Cortex of kidney (tissue), 1 donor: ENCODE measurements at places on chromosomes 2 and 18.

GRCh38 chr2:214830794-214831346, 21.4 kb upstream of the BARD1 start:
- no peak for DNase-seq

DNA sequence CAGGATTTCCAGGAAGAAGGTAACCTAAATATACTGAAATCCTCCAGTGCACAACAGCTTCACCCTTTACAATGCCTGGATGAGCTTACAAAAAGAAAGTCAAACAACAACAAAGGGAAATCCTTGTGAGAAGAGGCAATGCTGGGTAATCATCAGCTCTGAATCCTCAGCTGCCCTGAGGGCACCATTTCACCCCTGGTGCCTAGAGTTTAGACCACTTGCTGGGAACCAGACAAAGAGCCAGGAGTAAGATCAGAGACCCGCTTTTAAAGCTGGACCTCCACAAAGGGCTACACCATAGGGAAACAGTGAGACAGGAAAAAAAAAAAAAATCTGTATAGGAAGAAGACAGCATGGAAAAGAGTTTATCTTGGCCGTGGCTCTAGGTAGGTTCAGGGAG, 97.0 kb downstream of the FOXI3 start:
- no peak for DNase-seq

DNA sequence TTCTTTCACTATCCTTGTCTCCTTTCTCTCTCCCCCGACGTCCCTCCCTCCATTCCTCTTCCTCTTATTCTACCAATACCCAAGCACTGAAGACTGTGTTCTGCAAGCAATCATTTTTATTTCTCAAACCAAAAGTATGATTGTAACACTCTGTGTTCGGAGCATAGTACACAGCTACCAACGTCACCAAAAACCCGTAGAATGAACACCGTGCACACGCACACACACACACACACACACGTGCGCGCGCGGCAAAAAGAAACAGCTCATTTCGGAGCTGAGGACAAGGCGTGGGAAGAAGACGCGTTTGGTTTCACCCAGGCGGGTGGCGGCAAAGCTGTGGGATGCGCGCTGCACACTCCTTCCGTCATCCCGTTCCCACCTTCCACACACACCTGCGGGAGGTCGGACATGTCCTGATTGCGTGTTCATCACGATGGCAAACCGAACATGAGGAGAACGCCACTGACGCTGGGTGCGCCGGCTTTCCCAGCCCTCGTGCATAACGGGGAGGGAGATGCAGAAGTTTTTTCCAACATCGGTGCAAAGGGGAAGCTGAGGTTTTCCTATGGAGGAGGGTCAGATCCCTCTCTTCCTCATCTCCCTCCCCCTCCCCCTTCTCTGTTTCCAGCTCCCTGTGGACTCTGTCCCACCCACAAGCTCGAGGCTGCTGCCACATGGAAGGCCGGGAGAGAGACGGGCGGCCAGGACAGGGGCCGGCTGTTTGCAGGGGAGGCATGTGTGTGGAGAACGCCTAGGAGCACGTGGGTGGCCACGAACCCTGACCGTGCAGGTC, 20.4 kb downstream of the MBP start:
- no peak for DNase-seq

GRCh38 chr2:70322518-70322917, 20.7 kb upstream of the FAM136A start:
- DNase-seq, result no peak

DNA sequence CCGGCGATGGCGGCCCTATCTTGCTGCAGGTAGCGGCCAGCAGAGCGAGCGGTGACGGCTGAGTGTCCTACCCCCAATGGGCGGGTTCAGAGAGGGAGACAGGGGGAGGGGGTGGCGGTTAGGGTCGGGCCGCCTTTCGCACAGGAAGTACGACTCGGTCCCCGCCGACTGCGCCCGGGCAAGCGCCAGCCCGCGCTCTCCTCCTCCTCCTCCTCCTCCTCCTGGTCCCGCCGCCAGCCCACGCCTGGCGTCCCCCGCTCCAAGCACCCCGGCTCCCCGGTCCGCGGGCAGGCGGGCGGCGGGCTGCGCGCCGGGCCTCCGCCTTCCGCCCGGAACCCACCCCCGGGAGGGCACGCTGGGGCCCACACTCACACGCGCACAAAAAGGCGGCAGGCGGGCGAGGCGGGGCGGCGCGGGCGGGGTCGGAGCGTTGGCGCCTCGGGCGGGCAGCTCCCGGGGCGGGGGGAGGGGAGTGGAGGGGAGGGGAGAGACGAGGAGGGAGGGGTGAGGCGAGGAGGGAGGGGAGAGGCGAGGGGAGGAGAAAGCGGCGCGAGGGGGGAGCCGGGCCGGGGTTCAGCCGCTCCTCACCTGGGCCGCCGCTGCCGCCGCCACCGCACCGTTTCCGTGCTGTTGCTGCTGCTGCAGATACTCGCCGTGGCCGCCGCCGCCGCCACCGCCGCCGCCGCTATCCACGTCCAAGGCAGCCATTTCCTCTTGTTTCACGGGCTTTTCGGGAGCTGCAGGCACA, 1.2 kb downstream of the SP3 start:
- DNase-seq, result peak; percentile 28

GRCh38 chr18:49668574-49669275, 106.9 kb downstream of the LIPG start:
- DNase-seq, result no peak

DNA sequence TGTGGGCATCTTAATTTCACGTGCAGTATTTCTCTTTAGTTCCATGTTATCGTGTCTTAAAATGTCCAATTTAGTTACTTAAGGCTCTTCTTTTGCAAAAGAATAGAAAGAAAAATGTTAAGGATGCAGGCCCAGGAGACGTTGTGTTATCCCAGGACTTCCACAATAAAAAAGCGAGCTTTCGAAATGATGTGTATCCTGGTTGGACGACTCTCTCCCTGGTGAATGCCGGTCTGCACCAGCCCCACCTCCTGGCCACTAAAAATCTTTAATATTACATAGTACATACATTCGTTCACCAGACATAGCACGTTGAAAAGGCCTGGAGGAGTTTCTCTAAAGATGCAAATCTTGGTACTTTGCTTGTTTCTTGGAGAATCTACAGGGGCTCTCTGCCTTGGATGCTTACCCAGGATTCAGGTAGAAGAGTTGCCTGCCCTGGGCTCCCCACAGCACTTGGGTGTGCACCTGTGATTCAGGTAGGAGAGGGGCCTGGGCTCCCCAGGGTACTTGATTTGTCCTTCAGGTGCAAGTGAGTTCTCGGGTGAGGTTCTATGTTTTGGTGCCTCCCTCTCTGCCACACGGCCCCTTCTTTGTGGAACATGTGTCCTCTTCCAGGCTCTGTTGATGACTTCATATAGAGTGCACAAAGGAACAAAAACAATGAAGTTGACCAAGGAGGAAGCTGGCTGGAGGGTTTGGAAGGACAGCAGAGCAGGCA, 26.6 kb downstream of the TWIST2 start:
- no peak for DNase-seq

DNA sequence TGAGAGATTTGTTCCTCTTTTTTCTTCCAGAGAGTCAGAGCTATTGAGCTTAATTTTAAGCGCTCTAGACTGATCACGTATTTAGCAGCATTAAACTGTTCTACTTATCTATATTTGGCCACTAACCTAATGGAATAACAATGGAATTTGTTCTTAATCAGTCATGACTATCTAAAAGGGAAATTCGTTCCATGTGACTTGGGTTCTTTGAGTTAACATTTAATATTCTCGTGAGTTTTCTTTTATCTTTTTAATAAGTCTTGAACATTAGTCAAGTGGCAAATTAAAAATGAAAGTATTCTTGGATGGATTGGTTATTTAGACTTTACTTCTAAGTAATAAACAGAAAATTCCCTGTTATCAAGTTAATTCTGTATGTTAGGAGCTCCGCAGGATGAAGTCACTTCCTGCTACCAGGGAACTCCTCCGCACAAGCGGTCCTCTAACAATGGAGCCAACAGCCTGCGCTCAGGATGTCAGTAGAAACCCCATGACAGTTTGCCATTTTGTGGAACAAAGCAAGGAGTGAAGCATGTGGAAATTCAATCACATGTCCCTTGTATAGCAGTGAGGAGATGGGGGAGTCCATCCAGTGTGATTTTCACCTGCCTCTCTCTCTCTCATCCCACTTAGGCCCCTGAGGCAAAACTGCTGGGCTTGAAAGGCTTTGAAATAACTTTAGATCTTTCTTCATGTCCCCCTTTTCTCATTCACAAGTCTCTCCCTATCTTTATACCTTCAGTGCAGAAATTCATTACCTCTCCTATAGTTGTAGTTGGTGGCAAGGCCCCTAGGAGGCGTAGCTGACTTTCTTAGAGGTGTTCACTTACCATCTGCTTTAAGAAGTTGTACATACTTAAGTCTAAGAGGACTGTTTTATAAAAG, 138.1 kb downstream of the WDR7 start:
- DNase-seq, result no peak

GRCh38 chr2:235270956-235271355, 222.9 kb upstream of the AGAP1 start:
- DNase-seq, result no peak

DNA sequence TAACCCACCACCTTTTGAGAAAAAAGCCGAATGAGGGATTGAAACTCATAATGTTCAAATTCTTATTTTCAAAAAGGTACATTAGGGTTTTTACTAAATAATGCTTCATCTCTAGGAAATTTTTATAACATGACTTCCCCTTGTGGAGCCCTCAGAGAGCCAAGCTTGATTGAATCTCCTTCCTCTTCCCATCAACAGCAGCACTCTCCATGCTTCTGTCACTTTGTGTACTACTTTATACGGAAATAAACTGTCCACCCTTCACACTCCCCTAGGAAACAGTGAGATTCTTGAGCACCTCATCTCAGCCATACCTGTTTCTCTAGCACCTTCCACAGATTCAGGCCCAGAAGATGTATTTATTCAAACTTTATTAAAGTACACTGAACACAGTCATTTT, 51.8 kb downstream of the TFPI start:
- DNase-seq, result no peak

GRCh38 chr2:189393440-189394111, 47.7 kb upstream of the WDR75 start:
- no peak for DNase-seq

GRCh38 chr18:57921708-57922107, 118.6 kb upstream of the ATP8B1 start:
- DNase-seq, result no peak

DNA sequence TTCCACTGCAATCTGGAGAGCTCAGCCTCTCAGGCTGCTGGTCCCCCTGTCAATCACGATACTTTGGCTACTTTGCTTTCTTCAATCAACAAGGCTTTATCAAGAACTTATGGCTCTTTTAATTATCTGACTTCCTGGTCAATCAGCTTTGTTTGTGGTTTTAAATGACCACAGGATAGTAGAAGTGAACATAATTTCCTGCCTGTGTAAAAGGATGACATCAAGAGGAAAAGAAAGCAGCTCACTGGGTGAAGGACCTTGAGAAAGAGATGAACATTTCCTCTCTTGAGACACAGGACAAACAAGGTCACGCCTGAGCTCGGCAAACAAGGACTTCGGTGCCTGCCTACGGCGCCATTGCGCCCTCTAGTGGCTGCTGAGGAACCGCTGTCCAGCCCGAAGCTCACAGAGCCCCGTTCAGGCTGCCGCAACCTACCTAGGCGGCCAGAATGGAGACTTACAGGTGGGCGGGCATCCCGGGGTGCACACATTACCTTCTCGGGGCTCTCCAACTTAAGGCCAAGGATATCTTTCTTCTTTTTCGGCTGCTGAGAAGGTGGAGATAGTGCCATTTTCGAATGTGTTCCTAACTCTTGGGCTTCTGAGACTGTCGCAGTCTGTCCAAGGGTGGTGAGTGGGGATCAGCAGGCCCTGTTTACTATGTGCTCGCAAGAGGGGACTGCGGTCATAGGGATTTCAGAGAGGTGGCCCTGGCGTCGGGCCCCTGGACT, 54.0 kb downstream of the IL1RL2 start:
- no peak for DNase-seq

DNA sequence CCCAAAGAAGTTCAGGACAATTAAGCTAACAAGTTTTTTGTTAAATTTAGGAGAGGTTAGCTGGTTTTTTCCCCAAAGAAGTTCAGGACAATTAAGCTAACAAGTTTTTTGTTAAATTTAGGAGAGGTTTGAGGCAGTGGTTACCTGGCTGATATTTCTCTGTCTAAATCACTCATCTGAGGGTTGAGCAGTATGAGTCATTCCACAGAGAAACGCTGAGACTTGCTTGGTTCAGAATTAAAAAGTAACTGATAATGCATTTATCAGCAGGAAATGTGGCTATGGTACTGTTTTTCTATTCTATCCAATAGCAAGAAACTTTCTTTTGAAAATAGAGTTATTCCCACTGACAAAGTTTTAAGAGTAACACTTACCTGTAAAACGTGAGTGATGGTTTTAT, 22.8 kb upstream of the KIDINS220 start:
- DNase-seq, result no peak

GRCh38 chr2:169819106-169819505, 5.6 kb downstream of the METTL5 start:
- DNase-seq, result no peak

DNA sequence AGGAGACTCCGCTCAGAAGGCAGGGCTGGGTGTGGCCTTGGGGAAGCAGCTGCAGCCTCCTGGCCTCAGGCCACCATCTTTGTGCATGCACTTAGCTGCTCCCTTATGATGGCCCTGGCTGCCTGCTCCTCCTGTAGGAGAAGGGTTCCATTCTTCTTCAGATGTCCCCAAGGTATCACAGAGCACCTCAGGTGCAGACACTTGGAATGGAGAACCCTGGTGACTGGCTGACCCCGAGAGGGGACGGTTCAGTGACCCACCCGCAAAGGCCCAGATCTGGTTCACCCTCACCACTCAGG, 9.6 kb downstream of the GPAT2 start:
- DNase-seq, result no peak

DNA sequence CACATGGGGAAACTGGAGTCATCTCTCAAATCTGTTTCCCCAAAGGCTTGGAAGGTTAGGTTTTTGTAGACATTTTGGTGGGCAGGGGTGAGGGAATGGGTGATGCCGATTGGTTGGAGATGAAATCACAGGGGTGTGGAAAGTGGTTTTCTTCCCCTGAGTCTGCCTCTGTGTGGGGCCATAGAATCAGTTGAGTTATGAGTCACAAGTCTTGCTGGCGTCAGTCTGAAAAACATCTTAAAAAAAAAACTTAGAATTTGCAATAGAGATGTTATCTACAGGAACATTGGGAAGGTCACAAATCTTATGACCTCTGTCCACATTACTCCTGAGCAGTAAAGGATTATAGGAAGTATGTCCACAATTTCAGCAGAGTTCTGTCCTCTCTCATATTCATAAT, 314.6 kb downstream of the CNTNAP5 start:
- no peak for DNase-seq

- no peak for DNase-seq
Measured at GRCh38 chr2:145845207-145845894, 1325.4 kb upstream of the ZEB2 start.

DNA sequence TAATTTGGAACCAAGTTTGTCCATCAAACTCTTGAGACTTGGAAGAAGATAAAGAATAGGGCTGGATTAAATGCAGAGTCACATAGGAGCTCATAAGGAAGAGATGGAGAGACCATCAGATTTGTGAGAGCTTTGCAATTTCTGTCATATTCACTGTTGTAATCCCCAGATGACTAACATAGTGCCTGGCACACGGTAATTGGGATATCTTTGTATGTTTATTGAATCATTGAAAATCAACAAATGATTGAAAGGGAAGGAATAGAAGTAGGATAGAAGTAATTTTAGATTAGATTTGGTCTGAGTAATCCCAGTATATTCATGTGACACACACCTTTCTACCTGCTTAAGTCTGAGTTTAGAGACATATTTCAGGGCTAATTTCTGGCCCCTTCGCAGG, 75.4 kb downstream of the LCLAT1 start:
- DNase-seq, result no peak

GRCh38 chr2:73907840-73908452, 15.1 kb downstream of the ACTG2 start:
- no peak for DNase-seq
